ENCODE measurements at places on chromosomes 2 and 18.

DNA sequence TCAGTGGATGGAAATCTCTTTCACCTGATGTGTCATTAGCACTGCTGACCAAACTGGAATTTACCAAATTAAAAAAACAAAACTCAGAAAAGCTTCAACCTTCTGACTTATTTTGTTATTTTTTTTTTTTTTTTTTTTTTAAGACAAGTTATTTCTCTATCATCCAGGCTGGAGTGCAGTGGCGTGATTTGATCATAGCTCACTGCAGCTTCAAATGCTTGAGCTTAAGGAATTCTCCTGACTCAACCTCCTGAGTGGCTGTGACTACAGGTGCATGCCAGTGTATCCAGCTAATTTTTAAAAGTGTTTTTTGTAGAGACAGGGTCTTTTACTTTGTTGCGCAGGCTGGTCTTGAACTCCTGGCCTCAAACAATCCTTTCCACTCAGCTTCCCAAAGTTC, 155.6 kb downstream of the LRRTM1 start:
- no peak for DNase-seq

GRCh38 chr2:226579519-226579918, 220.1 kb downstream of the IRS1 start:
- no peak for DNase-seq

- DNase-seq: peak; percentile 45
Observed at GRCh38 chr18:23689616-23690504, 607 bp downstream of the LAMA3 start.

- no peak for DNase-seq
Observed at GRCh38 chr2:62713837-62714236, 8.3 kb downstream of the EHBP1 start.

DNA sequence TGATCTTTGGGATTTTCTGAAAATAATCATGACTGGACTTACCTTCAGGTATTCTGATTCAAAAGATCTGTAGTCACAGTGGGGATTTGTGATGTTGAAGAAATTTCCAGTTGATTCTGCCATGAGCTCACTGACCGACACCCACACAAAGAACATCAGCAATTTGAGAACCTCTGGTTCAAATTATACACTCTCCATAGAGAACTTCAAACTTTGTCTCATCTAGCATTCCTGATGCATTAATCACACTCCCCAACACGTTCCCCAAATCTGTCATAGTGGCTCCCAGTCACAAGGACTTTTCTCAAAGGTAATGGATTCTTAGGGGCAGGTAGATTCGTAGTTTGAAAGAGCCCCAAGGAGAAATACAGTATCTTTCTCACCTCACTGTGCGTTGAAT, 584.3 kb downstream of the FBXO15 start:
- no peak for DNase-seq

GRCh38 chr2:134445116-134445515, 191.2 kb downstream of the MGAT5 start:
- DNase-seq: no peak

DNA sequence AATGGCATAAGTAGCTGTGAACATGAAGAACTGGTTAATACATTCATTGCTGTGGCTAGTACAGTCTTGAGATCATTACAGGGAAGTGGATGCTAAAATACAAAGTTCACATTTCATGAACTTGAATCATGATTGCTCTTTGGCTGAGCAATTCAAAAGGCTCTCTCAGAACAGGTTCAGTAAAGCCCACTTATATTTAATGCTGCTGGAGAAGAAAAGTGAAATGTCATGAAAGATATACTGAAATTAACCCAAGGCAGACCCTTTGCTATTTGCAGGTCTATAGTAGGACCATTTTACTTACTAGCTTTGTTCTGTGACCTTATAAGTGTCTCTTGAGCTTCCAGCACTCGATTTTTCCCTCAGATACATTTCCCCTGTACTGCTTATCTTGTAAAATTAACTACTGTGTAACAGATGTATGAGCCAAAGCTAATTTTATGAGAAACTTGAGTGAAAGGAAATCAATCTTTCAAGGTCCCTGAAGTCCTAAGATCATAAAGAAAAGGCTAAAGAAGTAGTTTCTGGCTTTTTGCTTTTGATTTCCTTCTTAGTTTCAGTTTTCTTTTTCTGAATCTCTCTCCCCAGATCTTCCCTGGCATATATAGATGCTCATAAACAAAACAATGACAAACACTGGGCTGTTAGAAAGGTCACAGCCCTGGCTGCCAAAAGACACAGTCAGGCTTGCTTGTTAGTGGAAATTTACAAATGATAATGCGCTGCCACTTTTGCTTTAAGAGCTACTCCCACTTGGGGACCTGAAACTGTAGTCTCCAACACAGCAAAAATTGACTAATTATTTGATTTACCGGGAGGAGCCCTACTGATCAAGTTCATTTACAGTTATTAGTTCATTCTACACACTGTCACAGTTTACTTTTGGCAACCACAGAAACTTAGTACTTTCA, 132.7 kb upstream of the XPO1 start:
- no peak for DNase-seq

DNA sequence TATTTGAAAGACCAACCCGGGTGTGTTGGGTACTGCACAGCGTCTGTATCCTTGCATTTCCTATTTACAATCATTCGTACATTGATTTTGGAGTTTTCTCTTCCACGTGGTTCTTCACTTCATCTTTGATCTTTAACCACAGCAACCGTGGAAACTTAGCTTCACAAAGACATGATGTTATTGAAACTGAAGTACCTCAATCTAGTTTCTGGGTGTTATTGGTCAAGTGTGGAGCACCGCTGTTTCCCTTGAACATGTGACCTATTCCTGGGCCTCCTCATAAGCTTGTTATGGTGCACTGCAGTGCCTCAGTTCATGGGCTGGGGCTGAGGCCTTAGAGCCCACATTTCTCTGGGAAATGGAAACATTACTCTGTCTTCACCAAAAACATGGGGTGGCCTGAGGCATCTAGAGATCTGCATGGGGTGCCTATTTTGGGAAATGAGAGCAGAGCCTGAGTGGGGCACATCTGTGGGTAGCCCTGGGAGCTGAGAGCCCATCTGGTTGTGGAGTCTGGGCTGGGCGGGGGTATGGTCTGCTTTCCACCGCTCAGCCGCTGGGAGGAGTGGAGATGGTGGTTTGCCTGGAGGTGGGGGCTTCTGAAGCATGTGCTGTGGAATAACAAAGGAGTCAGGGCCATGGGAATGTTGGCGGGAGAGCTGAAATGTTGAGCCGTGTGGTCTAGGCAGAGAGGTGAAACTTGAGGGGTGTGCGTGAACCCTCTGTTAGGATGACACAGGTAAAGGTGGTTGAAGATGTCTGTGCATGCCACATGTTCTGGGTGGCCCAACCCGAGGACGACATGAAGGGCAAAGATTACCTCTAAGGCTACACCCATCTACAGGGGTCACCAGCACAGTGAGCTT, 37.4 kb downstream of the ZNF236 start:
- no peak for DNase-seq

GRCh38 chr2:109720380-109721106, 73.6 kb upstream of the RGPD5 start:
- DNase-seq: no peak

DNA sequence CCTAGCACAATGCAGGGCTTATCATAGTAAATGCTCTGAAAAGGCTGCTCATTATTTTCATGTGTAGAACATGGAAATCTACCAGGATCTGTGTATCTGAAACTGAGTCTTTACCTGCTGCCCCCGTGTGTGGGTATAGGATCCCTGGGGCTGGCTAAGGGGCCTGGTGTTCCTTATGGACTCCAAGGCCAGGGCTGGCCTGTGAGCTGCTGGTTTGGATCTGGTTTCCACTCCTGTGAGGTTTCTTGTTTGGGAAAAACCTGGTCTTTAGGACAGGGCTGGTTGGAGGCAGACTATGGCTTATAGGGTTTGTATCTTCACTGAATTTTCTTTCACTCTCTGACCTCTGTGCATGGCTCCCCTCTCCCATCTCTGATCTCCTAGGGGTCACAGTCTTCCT, 80.8 kb downstream of the DYSF start:
- DNase-seq: no peak

DNA sequence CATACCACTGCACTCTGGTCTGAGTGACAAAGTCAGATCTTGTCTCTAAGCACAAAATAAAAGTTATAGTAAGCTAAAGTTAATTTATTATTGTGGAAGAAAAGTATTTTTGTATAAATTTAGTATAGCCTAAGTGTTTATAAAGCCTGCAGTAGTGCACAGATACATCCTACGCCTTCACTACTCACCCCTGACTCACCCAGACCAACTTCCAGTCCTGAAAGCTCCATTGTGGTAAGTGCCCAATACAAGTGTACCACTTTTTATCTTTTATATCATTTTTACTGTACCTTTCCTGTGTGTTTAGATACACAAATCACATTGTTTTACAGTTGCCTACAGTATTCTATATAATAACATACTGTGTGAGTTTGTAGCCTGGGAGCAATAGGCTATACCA, 57.5 kb downstream of the UBE2E3 start:
- no peak for DNase-seq

- DNase-seq: no peak
Observed at GRCh38 chr2:73205611-73206010, 3.2 kb downstream of the NOTO start.

DNA sequence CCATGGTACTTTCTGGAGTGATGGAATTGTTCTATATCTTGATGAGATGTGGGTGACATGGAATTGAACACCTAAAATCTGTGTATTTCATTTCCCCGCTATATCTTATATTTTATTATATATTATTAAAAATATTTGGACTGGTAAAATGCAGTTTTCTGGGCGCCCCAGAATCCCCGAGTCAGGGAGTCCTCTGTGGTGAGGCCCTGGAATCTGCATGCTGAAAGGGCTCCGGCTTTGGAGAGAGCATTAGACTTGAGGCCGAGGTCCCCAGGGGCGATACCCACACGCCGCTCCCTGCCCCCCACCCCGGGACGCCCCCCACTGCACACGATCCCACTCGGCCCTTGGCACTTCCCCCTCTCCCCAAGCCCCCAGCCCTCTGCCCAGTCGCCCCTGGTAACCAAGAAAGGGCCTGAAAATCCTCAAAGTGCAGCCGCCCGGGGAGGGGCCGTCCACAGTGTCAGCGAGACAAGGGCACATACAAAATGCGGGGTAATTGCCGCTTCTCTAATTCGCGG, 126.0 kb downstream of the ZFP36L2 start:
- DNase-seq: no peak

DNA sequence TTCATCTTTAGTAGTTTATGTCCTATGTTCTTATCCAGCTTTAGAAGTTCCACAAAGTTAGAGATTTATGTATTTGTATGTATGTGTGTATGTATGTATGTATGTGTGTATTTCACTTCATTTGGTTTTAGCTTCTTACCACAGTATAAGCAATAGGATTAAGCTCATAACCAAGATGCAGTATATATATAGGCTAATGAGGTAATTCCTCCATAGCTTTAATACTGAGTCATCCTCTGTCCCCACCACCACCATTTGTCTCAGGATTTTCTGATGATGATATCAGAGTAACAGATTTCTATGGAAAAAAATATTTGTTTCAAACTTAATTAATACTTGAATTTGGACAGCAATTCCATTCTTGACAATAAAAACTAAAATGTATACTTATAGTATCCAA, 159.2 kb downstream of the SOX11 start:
- no peak for DNase-seq

GRCh38 chr18:3340015-3340681, 78.2 kb downstream of the MYL12B start:
- no peak for DNase-seq

DNA sequence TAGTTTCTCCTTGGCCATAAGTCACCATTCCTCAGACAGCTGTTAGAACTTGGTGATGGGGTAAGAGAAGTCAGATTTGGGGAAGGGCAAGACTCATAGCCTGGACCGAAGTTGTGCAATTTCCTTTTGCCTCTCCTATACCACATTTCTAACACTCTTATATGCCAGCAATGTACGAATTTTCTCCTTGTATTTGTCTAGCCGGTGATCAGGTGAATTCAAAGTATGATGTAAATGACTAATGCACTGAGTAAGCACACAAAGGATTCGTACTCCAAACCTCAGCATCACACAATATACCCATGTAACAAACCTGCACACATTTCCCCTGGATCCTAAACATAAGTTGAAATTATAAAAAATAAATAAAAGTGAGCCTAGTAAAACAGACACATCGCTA, 1143.5 kb upstream of the CELF4 start:
- DNase-seq: no peak

DNA sequence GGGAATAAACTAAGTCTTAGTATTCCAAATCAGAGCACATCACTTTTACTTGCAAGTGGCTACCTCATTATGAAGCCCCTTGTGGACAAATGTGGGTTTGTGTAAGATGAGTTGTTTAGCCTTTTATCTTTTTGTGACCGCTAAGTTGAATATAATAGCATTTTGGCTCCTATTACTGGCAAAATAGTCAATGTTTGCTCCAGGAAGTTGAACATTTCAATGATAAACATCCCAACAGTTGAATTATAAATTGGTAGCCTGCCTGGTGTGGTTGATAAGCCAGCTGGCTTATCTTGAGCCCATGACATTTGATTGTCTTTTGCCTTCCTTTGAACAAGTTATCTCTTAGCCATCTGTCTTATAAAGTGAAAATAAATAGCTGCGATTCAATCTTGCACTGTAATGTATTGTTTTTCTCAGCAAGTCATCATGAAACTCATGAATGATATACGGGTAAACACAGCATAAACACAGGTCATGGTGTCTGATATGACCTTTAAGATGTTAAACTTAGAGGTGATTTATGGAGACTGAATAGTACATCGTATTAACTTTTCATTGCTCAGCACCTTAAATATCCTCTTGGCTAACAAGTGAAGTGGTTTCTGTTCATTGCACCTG, 338.4 kb downstream of the SOCS6 start:
- no peak for DNase-seq

- no peak for DNase-seq
Observed at GRCh38 chr2:37985333-37985732, 60.2 kb downstream of the RMDN2 start.

GRCh38 chr2:66555091-66555490, 120.2 kb downstream of the MEIS1 start:
- no peak for DNase-seq

GRCh38 chr2:50126845-50127244, 905.1 kb downstream of the NRXN1 start:
- no peak for DNase-seq

GRCh38 chr18:6961331-6961730, 156.3 kb downstream of the LAMA1 start:
- DNase-seq: no peak

- DNase-seq: no peak
Observed at GRCh38 chr18:21914739-21915319, 174.2 kb downstream of the MIB1 start.

DNA sequence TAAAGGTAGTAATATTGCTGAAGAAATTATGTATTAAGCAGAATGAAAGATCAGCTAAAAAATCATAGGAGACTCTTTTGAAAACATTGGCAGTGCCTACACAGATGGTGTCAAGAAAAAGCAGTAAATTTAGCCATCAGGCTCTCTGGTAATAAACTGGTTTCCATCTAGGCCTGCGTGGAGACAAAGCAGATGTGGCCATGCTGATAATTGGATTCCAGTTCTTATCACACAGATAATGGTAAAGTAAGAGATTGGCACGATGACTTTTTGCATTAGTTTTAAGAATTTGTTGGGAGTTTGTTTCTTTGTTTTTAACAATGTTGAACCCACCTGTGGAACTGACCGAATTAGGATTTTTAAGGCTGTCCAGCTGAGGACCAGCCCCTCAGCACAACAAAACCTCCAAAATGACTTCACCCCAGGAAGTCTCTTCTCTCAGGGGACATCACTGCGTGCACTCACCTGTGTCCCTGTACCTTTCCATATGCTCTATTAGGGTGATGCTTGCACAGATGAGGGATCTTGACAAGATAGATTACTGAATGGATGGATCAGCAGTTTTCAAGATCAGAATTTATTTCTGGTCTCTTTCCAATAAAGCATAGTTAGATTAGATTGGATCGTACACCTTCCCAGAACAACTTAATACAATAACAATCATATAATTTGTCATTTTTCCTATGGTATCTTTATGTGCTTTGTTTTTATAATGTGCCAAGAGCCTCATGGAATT, 69.1 kb upstream of the DNAJC10 start:
- DNase-seq: no peak

All from GM12891 (cell line).